ENCODE measurements at places on chromosomes 3 and 15.
A peak's percentile ranks its signal among the peaks of the same experiment; 100 is the strongest.

GRCh38 chr15:94582368-94582767 lies 351.0 kb downstream of the MCTP2 start:
- DNase-seq, result no peak

- DNase-seq, result no peak
Observed at GRCh38 chr3:83948771-83949170, 1010.0 kb upstream of the CADM2 start.

- DNase-seq, result no peak
Observed at GRCh38 chr15:46304321-46304720, 669.5 kb downstream of the SQOR start.

DNA sequence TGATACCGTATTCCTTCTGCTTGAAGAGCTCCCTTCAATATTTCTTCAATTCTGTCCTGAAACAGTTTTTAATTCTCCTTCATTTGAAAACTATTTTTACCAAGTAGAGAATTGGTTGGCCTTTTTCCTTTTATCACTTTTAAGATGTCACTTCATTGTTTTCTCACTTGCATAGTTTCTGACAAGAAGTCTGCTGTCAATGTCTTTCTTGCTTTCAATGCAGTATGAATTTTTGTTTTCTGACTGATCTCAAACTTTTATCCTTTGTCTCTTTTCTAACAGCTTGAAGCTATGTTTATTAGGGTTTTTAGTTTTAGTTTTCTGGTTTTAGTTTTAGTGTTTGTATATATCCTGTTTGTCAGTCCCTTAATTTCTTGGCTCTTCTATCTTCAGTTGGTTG lies 364.8 kb upstream of the TPRG1 start:
- DNase-seq, result no peak

- no peak for DNase-seq
Observed at GRCh38 chr3:176794406-176794805, 402.9 kb downstream of the TBL1XR1 start.

DNA sequence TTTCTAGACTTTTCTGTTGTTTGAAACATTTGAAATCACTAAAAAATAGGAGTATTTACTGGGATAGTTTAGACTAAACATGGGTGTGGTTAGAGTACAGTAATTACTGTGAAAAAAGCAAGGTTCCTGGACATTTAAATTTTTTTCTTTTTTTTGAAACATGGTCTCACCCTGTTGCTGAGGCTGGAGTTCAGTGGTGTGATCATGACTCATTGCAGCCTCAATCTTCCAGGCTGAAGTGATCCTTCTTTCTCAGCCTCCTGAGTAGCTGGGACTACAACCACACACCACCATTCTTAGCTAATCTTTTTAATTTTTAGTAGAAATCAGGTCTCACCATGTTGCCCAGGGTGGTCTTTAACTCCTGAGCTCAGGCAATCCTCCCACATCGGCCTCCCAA lies 20.4 kb upstream of the CELF6 start:
- no peak for DNase-seq

DNA sequence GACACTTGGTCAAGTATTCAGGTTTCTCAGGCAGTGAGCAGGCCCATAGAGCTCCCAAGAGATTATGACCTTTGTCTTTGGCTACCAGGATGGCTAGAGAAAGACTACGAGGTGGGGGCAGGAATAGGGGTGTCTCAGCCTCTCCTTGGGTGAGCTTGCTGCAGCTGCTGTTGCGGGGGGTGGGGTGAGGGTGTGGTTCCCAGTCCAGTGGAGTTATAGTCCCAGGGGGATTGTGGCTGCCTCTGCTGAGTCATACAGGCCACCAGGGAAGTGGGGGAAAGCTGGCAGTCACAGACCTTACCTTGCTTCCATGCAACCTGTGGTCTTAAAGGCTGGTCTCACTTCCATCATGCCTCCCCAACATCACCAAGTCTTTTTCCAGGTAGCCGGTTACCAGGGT lies 31.7 kb downstream of the ATP2C1 start:
- DNase-seq, result no peak

DNA sequence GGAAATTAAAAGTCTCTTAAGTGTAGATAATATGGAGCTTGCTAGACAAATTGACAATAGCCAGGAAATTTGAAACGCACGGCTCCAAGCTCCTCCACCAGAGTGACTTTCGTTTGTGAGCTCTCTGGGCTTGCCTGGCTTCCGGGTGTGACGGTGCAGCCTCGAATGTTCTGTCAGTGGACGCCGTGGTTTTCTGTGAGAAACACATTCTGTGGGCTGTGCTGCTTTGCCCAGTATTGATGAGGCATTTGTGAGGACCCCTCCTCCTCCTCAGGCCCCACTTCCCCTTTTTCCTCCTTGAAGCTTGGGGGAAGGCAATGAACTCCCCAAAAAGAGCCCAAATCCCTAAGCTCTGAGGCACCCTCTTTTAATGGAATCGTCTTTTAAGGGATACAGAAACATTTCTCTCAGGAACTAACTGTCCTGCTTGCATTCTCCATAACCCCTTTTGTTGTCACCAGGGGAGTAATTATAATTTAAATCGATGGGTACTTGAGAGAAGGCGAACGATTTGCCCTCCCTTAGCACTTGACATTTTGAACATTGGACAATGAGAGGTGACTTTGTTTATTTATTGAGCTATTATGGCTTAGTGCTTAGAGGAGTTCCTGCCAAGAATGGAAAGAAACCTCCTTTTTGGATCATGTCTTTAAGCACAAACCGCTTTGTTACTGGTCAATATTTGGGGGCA lies 40.8 kb downstream of the POLR2M start:
- peak; percentile 14 for DNase-seq

GRCh38 chr15:62296756-62297507 lies 131.8 kb upstream of the C2CD4B start:
- no peak for DNase-seq

- no peak for DNase-seq
Observed at GRCh38 chr3:63970631-63971475, 52.4 kb downstream of the PSMD6 start.

- DNase-seq, result no peak
Observed at GRCh38 chr3:24401090-24401810, 93.4 kb downstream of the THRB start.

GRCh38 chr3:102471001-102471400 lies 36.2 kb downstream of the ZPLD1 start:
- DNase-seq, result no peak

DNA sequence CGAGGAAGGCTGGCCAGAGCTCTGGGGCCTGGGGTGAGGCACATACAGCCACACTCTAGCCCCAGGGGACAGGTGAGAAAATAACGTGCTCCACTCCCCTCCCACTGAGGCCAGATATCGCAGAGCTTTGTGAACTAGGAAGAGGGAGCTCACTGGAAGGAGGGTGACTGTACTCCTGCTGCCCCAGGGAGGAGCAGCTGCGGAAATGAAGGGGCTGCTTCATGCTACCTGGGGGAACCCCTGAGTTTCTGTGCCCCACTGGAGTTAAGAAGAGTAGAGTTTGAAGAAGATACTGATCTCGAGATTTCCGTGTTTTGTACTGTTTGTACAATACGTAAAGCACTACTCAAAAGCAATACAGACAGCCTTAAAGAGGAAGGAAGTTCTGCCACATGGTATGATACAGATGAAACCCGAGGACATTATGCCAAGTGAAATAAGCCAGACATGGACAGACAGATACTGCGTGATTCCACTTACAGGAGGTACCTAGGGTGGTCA lies 44.6 kb downstream of the CMTM6 start:
- no peak for DNase-seq

- DNase-seq, result no peak
Observed at GRCh38 chr3:33590541-33590940, 127.5 kb downstream of the CLASP2 start.

DNA sequence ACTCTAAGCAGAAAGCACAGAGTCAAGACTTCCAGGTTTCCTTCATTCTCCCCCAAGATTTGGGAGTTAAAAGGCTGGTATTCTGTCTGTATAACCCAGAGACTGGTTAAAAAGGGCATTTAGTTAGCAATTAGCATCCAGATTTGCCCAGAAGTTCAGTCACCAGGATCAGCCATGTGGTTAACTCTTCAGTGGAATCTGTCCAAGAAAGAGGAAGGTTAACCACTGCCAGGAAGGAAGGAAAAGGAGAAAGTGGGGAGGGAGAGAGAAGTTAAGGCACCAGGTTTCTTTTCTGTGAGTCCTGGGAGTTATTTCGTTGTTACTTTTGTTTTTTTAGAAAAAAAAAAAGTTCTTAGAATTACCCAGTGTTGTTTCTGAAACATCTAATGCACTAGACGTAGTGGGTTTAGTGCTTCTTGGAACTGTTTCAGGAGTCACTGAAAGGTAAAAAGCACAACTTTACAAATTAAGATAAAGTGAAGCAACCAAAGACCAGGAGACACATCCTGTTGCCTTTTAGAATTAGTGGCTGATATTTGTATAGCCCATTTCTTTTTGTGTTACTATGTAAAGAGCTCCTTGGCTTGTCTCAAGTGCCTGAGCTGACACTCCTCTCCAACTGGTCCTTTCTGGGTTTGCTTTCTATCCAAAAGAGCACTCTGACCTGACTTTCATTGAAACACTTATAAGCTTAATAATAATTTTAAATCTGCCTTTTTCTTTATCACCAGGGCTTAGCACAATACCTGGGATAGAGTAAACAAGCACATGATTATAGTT lies 128.6 kb downstream of the ABI3BP start:
- no peak for DNase-seq

DNA sequence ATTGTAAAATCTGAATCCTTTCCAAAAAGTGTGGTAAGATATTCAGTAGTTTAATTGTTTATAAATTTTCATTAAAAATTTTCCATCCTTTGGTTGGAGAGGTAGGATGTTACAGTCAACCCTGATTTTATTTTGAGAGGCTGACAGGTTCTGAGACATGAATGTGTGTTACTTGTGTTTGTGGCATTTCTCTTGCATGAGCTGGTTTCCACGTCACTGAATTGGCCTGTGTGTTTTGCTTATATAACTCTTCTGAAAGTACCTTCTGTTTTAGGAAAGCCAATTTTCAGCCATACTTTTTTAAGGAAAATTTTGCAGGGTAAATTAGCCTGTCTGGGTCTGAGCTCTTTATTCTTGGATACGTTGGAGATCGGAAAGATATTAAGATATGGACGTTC lies 30.7 kb downstream of the PXYLP1 start:
- DNase-seq, result no peak

- DNase-seq, result no peak
Observed at GRCh38 chr3:190306513-190307163, 15.6 kb downstream of the CLDN1 start.

GRCh38 chr3:14444380-14444779 lies 42.0 kb downstream of the SLC6A6 start:
- no peak for DNase-seq

DNA sequence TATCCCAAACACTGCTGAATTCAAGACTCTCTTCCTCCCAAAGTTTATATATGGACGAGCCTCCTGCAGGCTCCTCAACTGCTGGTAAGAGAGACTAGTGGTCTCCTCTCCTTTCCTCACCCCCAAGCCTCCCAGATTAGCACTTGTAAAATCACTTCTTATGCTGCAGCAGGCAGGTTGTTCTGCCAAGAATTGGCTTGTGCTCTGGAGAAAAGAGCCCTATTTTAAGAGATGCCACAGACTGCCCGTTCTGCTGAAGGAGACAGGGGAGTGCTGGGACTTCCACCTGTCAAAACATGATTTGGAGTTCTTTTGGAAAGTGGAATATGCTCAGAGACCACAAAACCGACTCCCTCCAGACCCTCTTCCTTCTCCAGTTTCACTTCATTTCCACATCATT lies 230.9 kb upstream of the EIF1B start:
- no peak for DNase-seq

- no peak for DNase-seq
Observed at GRCh38 chr3:3927198-3927597, 128.0 kb downstream of the LRRN1 start.

DNA sequence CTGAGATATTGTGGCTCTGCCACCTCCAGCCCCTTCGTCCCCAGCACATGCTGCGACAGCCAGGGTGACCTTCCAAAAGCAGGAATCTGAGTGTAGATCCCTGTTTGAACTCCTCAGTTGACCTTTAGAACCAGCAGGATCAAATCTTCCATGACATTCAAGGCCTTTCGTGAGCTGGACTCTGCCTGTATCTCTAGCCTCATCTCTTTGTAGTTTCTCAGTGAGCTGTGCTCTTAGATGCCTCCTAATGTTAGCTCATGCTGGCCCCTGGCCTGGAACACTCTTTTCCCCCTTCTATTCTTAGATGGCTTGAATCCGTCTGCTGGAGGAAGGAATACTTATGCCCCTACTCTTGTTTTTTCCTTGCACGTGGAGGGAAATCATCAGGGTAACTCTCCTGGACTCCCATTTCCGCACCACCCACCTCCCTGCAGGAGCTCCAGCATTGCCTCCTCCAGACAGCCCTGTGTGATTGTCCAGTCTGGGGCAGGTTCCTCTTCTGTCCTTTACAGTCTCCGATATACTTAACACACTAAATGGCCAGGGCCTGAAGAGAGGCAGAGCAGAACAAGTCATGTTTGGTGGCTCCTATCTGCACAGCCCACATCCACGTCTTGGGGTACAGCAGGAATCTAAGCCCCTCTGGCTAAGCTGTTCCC lies 26.7 kb upstream of the CHRNB4 start:
- DNase-seq, result no peak

- DNase-seq, result no peak
Observed at GRCh38 chr3:35664460-35664919, 25.2 kb downstream of the ARPP21 start.

DNA sequence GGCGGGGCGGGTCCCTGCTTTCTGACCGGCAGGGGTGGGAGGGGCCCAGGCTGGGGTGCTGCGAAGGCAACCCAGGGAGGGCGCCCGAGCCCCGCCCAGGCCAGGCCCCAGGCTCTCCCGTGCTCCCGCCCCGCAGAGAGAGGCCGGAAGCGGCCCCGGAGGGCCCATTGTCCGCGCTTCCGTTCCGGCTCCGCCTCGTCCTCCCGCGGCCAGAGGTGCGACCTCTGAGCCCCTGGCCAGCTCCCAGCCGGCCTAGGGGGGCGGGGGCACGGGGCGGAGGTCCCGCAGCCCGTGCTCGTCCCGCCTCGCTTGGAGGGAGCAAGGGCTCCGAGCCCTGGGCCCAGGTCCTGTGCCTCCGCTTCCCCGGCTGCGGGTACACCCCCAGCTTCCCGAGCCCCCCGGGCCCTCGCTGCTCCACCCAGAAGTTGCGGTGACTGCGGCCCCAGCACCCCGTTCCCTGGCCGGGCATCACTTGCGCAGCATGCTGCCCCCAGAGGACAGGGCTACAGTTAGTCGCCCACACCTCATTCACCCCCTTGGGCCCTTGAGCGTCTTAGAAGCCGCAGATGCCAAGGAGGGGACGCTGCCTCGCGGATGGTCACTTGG lies 20.4 kb upstream of the PLXND1 start:
- peak; percentile 96 for DNase-seq
